Ureter (tissue), 1 donor: ENCODE measurements at places on chromosomes 12 and 14. TPM values are rescaled to one million over a fixed set of nuclear protein-coding genes. Genes with fewer than 3 reads are reported as not detected.

Gene FOXM1
- total RNA-seq: 1.3 TPM

Gene VRTN
- total RNA-seq: not detected

Gene GLT8D2
- 13.3 TPM for total RNA-seq

Gene ATL1
- total RNA-seq: 8.8 TPM

Gene BDKRB2
- total RNA-seq: 17.1 TPM

Gene GZMH
- total RNA-seq: 1.3 TPM

Gene GLIPR1L2
- total RNA-seq: 0.62 TPM

DNA sequence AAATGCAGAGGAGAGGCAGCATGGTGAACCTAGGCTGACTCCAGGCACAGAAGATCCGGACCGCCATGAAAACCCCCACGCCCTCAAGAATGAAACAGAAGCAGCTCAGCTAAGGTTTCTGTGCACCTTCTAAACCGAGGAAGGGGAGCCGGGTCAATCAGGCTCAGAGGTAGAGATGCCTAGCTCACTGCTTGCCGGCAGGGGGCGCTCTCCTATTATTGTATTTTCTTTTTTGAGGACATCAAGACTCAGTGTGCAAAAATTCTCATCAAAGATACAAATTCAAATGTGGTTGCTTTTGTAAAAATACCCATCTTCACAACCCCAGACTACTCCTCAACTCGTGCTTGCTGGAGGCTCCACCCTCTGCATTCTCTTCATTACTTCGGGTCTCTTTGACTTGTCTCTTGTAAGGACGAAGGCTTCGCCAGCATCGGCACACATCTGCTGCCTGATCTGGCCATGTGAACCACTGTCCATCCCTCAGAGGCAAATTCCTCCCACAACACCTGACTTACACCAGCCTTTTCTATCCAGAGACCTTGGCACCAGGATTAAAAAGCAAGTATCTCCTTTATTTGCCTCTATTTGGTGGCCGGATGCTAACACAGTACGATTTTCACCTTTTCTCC, 33.4 kb upstream of the RNASE3 start:
- DNase-seq: peak; percentile 65

GRCh38 chr14:34175574-34175973, 224.7 kb upstream of the EGLN3 start:
- no peak for DNase-seq

GRCh38 chr12:321606-322326, 59.1 kb upstream of the SLC6A13 start:
- no peak for DNase-seq

DNA sequence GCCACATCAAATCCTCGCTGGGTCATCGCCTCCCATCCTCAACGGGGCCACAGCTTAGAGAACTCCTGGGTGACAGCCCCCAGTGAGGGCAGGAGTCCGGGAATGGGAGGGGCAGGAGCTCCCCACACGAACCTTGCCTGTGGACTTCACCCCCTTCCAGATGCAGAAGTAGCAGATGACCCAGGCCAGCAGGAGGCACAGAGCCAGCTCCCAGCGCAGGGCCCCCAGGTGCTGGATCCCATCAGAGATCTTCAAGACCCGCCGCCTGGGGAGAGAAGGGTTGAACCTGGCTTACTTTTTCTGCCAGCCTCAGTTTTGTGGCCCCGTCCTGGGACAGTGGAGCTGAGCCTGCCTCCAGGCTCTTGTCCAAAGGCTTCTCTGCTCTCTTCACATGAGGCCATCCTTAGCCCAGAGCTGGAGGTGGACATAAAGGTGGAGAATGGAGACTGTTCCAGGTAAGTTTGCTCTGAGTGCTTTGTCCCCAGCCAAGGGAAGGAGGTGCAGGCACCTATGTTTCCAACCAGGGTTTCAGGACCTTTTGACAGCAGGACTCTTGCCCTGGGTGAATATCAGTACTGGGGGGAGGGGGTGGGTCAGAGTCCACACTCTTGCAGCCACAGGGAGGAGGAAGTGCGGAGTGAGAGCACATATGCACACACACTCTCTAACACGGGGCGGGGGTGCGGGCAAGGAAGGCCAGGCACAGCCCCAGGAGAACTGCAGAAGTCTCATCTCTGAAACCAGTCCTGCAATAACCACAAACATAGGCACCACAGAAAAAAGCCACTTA, 23.3 kb upstream of the SLC6A12 start:
- DNase-seq: no peak

DNA sequence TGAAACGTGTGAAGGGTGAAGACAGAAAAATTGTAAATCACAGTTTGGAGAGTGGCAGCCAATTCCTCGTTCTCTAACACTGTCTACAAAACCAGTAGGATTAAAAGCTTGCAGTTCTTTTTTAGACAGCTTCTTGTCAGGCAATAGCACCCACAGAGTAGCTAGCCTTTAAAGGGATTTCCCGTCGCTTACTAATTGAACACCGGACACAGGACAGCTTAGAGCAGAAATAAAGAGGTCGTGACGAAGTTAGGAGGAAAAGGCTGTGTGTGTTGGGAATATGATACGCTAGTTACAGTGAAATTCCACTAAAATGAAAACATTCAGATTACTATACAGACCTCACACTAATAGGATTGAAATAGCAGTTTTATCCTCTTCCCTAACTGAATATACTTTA, 149.1 kb upstream of the FLRT2 start:
- no peak for DNase-seq

DNA sequence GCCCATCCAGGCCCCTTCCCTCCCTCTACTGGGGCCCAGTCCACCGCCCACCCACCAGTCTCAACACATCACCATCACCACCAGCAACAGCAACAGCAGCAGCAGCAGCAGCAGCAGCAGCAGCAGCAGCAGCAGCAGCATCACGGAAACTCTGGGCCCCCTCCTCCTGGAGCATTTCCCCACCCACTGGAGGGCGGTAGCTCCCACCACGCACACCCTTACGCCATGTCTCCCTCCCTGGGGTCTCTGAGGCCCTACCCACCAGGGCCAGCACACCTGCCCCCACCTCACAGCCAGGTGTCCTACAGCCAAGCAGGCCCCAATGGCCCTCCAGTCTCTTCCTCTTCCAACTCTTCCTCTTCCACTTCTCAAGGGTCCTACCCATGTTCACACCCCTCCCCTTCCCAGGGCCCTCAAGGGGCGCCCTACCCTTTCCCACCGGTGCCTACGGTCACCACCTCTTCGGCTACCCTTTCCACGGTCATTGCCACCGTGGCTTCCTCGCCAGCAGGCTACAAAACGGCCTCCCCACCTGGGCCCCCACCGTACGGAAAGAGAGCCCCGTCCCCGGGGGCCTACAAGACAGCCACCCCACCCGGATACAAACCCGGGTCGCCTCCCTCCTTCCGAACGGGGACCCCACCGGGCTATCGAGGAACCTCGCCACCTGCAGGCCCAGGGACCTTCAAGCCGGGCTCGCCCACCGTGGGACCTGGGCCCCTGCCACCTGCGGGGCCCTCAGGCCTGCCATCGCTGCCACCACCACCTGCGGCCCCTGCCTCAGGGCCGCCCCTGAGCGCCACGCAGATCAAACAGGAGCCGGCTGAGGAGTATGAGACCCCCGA, 6.8 kb upstream of the RNU7-1 start:
- no peak for DNase-seq

DNA sequence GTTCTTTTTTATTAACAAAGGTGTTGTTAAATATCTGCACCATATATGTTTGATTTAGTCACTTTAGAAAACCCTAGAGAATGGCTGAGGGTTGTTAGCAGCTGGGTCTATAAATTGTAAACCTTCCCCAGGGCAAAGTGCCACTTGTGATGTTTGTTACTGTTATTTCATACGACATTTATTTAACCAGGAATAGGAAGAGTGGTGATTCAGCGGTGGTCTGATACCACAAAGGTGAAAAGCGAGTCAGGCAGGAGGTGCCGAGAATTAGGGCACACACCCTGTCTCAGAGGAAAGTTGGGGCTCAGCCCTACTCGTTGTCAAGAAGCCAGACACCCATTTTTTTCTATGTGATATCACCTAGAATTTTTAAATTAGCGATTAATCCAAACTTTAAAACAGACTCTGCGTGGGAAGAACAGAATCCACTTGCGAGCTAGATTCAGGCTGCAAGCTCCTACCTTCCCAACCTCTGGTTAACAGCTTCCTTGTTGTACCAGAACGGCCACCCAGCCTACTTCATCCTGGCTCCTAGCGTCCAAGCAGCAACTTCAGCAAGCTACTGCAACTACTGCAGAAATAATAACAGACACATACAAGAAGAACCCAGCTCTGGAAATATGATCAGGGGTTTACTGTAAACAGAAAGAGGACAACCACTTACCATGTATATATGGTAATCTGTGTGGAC, 126.7 kb downstream of the TMEM132D start:
- no peak for DNase-seq

DNA sequence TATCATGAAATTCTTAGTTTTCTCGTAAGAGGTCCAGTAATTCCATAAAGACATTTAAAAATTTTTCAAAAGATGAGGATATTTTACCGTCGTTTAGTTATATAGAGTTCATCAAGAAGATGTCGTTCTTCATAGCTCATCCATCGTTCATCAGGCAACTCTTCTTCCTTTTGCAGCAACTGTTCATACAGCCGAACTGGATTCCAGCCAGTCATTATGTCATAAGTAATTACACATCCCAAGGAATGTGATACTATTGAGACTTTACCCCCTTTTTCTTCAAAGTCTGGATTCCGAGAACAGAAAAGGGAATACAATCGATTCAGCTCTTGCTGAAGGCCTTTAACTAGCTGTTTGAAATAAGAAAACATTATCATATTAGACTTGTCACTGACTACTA, 90.3 kb downstream of the DDHD1 start:
- DNase-seq: no peak

DNA sequence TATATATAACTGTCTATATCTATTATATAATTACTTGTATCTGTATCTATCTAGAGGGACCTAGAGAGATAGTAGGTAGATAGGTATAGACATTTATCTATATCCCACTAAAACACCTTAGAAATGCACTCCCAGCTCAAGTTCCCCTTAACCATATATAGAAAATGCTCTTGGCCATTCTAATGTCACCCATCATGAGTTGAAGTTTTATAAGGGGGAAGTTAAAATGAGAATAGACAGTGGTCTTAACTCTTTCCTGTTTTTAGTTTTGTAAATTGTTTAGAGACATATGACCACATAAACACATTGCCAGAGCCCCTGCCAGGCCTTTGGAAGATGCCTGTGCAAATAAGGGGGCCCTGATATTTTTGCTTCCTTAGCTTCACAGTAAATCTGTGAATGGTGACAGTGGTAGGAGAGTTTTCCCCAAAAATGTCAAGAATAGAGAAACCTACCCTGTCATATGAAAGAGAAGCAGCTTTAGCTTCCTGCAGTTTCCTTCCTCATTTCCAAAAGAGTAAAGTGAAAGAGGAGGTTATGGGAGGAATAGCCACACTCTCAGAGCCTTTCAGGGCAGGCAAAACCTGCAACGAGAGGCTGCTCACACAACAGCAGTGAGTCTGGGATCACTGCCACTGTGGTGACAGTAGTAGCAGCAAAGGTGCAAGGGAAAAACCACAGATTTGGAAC, 45.5 kb downstream of the MGST1 start:
- no peak for DNase-seq

DNA sequence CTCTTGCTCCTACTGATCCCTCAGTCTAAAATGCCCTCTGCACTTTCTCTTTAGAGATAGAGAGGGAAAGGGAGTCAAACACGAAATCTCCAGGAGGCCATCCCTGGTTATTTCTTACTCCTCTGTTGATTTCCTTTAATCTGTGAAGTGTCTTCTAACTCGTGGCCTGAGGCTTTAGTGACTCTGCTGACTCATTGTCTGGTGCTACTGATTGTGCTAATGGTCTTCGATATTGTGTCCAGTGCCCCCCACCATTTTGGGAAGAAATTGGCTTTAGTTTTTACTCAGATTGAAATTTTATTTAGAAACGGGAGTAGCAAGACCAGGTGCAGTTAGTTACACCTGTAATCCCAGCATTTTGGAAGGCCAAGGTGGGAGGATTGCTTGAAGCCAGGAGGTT, 839 bp downstream of the CLEC9A start:
- DNase-seq: no peak

DNA sequence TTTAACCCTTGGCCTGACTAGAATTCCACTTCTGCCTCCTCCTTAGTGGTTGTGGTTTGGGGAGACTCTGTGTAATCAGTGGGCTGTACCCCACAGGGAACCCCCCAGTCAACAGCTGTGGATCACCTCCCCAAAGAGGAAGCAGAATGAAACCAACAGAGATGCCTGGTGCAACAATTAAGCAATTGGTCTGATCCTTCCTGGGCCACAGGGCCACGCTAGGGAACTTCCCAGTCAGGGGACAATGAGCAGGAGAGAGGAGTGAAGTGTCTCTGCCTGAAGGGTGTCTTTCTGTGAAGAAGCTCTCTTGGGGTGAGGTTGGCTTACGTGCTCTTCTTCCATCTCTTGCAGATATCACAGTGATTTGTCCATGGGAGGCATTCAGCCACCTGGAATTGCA, 8.2 kb downstream of the PDE6H start:
- no peak for DNase-seq

DNA sequence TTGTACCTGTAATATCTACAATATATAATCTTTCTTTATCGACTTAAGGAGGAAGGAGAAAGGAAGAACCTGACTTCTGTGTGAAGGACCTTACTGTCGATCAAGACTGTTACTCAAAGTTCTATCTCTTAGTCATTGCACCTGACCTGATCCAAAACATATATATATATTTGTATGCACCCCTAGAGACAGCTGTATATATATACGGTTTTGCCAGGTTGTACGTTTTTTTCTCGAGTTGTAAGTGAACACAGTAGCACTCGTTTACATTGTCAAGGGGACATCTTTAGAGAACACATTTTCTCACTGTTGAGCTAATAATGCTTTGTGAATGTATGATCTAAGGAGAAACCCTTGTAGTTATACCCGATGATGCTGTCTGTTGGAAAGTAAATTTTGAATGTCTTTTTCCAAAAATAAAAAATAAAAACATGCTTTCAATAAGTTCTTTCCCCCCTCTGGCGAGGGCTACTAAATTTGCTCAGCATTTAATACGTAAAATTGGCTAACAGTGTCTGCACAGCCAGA, 536 bp upstream of the SLC35E3 start:
- no peak for DNase-seq

GRCh38 chr12:89756194-89756584, 47.6 kb upstream of the ATP2B1 start:
- DNase-seq: no peak

GRCh38 chr14:74141703-74142102, 56.9 kb downstream of the LIN52 start:
- DNase-seq: no peak
